ENCODE measurements at places on chromosomes 1 and 21.

- DNase-seq, result no peak
- no peaks in the 10 kb centered on the region for H3K27me3 ChIP-seq
- no peaks in the 10 kb centered on the region for H3K36me3 ChIP-seq
- H3K4me1 ChIP-seq, result no peaks in the 10 kb centered on the region
- no peak overlapping the region for H3K4me3 ChIP-seq
These were observed 447.0 kb upstream of the PKN2 start for GRCh38 chr1:88237058-88237457.

DNA sequence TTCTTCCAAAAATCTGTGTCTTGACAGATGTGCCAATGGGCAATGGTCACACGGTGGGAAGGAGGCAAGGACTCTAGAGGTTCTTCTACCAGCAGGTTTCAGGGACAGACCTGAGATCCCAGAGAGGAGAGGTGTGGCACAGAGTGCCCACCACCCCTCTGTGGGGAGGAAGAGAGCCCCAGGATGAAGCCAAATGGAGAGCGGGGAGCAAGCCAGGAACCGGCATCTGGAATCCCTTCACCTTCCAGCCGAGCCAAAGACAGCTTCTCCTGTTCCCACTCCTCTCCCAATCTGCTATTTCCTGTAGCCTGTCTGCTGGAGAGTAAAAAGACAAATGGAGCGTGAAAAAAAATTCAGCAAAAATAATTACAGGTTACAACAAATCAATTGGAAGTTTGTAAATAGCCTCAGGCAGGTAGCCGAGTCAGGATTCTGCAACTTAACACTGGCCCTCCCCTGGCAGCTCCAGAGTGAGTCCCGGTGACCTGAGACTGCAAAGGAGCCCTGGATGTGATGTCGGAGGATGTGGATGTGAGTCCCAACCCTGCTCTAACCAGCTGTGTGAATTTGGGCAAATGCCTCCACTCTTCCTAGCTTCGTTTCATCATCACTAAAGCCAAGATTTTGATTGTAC is 45.4 kb upstream of the LRRN2 start:
- no peak for DNase-seq
- H3K4me1 ChIP-seq, result no peaks in the 10 kb centered on the region
- no peaks in the 10 kb centered on the region for H3K36me3 ChIP-seq
- H3K27me3 ChIP-seq, result peaks cover 38% of the 10 kb centered on the region
- no peak overlapping the region for H3K27ac ChIP-seq
- no peak overlapping the region for H3K4me3 ChIP-seq

DNA sequence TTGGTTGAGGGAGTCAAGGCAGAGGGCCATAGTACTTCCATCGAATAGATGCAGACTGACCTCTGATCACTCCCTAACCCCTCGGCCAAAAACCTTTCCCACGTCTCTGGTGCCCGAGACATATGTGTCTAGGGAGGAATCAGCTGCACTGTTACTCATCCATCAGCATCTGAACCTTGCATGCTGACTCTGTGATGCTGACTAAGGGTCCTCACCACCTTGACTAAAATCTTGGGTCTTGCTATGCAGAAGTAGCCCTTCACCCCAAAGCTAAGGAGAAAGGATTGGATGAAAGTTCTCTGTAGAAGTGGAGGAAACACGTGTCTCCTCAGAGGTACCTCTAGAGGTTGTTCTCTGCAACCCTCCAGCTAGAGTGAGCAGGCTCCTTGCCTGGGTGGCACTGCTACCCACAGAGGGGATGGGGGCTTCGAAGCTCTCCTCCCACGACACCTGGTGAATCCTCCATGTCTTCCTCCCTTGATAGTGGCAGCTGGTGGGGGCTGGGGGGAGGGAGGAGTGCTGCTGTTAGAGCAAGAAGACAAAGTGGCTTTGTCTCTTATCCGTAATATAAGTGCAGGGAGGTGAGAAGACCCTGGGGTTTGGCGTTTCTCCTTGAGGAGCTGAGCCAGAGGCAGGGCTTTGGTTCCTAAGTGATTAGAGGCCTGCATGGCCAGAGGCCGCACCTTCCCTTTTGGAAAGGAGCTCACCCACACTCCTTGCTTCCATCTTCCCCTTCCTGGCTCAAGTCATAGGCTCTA is 45.1 kb downstream of the ATP2B4 start:
- DNase-seq, result no peak
- H3K36me3 ChIP-seq, result peaks cover 36% of the 10 kb centered on the region
- H3K27me3 ChIP-seq, result no peaks in the 10 kb centered on the region
- H3K4me3 ChIP-seq, result no peak overlapping the region
- H3K4me1 ChIP-seq, result peaks cover 61% of the 10 kb centered on the region

GRCh38 chr1:40404670-40405462 is 31.3 kb downstream of the SMAP2 start:
- H3K27ac ChIP-seq, result peak overlapping the region; percentile 46
- H3K27me3 ChIP-seq, result no peaks in the 10 kb centered on the region
- peak; percentile 64 for DNase-seq
- H3K4me3 ChIP-seq, result no peak overlapping the region

GRCh38 chr21:27647921-27648320 is 681.0 kb upstream of the ADAMTS5 start:
- H3K4me1 ChIP-seq, result no peaks in the 10 kb centered on the region
- H3K27me3 ChIP-seq, result no peaks in the 10 kb centered on the region
- H3K27ac ChIP-seq, result no peak overlapping the region

- peaks cover 79% of the 10 kb centered on the region for H3K4me1 ChIP-seq
- no peak overlapping the region for H3K27ac ChIP-seq
- no peak for DNase-seq
- no peaks in the 10 kb centered on the region for H3K27me3 ChIP-seq
- H3K36me3 ChIP-seq, result peaks cover 38% of the 10 kb centered on the region
These were observed 96.0 kb upstream of the BMP8A start for GRCh38 chr1:39395357-39395831.

DNA sequence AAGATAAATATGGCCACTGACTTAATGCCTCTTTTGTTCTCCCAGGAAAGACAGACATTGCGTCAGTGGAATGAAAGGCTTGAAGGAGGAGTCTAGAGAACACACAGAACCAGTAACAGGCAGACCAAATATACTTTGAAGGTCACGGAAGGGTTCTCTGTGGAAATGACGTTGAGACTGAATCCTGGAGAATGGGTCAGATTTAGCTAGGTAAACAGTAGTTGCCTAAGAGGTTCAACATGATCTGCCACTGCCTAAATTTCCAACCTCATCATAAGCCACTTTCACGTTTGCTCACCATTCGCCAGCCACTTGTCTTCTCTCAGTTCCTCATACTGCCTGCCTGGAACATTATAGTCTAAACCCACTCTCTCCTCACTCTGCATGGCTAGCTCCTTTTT is 20.5 kb downstream of the PLA2G4A start:
- no peak overlapping the region for H3K27ac ChIP-seq
- no peak overlapping the region for H3K4me3 ChIP-seq
- no peaks in the 10 kb centered on the region for H3K27me3 ChIP-seq
- DNase-seq, result no peak

GRCh38 chr1:40199126-40199525 is 37.9 kb downstream of the RLF start:
- peaks cover 24% of the 10 kb centered on the region for H3K36me3 ChIP-seq
- no peaks in the 10 kb centered on the region for H3K4me1 ChIP-seq
- DNase-seq, result no peak
- no peak overlapping the region for H3K27ac ChIP-seq

DNA sequence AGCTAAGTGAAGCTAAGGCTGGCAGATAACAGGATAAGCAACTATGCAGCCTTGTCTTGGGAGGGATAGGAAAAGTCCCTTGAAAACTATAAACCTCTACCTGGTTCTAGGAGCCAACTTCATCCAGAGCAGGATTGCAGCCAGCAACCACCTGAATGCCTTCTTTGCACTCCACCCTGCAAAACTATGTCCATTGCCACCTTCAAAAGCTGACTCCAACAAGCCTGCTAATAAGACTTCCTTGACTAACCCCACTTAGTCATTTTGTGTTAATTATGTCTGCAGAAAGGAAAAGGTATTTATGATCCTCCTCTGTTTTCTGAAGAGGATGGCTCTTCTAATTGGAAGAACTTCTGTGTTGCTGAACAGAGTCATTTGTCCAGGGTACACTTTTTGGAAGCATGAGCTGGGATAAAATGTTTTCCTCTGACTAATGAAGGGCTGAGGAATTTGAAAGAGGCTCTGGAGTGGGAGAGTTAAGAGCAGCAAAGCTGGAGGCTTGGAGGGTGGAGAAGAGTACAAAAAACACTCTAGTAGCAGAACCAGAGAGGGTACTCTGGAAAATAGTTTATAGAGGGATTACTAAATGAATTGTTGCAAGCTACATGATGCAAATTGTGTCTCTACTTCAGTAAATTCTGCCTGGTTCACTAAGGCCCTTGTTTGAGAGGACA is 9.6 kb upstream of the RIMKLA start:
- H3K4me1 ChIP-seq, result no peaks in the 10 kb centered on the region
- H3K27ac ChIP-seq, result no peak overlapping the region
- no peak for DNase-seq

DNA sequence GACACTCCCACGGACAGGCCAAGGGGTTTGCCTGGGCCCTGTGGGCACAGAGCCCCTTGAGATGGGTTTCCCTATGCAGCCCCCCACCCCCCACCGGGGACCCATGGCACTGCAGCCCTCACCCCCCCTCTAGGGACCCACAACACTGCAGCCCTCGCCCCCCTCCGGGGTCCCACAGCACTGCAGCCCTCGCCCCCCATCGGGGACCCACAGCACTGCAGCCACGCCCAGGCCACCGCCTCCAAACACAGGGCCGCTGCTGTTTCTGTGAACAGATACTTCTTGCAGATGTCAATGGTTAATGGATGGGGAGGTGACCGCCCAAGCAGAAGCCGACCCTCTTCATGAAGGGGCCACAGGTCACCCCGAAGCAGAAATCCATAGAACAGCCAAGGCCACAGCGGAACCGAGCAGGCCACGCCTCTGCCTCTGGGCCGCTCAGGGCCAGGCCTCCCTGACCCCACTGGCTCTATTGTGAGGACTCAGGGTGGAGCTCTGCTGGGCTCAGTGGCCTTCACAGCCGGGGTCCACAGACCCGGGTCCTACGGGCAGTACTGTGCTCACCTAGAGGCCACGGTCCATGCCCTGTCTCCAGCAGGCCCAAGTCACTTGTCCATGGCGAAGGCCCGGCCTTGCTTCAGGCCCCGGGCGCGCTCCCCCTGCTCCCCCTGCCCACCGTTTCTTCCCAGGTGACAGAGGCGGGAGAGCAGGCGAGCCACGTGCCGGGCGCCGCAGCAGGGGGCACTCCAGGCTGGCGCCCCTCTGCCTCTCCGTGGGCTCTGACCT is 4.1 kb upstream of the POFUT2 start:
- H3K4me3 ChIP-seq, result no peak overlapping the region
- peaks cover 27% of the 10 kb centered on the region for H3K27me3 ChIP-seq
- H3K4me1 ChIP-seq, result peaks cover 19% of the 10 kb centered on the region
- H3K27ac ChIP-seq, result no peak overlapping the region
- no peak for DNase-seq

DNA sequence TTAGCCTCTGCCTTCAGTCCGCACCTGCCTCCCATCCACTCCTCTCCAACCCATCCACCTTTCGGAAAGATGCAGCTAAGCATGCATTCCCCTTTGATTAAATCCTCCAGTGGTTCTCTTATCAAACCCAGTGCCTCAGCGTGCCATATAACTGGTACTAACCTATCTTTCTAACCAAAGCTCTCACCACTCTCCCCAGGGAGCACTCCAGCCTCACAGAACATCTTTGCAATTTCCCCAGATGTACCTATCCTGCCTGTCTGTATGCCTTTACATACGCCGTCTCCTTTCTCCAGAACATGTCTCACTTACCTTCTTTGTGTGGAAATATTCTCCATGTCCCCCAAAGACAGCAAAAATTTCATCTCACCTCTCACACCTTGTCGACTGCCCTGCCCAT is 80.0 kb downstream of the SLC25A24 start:
- H3K27ac ChIP-seq, result peak overlapping the region; percentile 24
- peaks cover 30% of the 10 kb centered on the region for H3K27me3 ChIP-seq
- no peak overlapping the region for H3K4me3 ChIP-seq
- no peak for DNase-seq
- no peaks in the 10 kb centered on the region for H3K36me3 ChIP-seq

GRCh38 chr1:119010201-119010600 is 22.1 kb upstream of the TBX15 start:
- peaks cover 7% of the 10 kb centered on the region for H3K4me1 ChIP-seq
- no peak overlapping the region for H3K27ac ChIP-seq
- H3K36me3 ChIP-seq, result peaks cover 7% of the 10 kb centered on the region
- peaks cover 41% of the 10 kb centered on the region for H3K27me3 ChIP-seq
- no peak overlapping the region for H3K4me3 ChIP-seq

GRCh38 chr1:46525253-46525983 is 26.0 kb downstream of the KNCN start:
- no peak overlapping the region for H3K27ac ChIP-seq
- no peaks in the 10 kb centered on the region for H3K36me3 ChIP-seq
- DNase-seq, result no peak
- peaks cover 28% of the 10 kb centered on the region for H3K4me1 ChIP-seq
- peaks cover 72% of the 10 kb centered on the region for H3K27me3 ChIP-seq
- no peak overlapping the region for H3K4me3 ChIP-seq

DNA sequence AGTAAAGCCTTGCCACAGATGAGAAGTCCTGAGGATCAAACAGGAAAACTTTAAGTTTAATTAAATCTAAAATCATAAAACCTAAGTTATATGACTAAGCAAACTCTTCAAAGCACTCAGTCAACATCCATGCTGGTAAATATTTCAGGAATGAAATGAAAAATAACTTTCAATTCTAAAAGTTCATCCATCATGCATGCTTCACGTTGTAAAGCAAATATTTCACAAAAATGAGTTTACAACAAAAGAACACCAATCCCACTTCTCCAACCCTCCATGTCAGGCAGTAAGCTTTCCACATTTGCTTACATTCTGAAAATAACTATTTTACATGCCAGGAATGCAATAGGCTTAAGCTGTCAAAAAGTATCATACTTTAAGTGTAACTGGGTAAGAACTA is 16.8 kb downstream of the APP start:
- H3K27ac ChIP-seq, result no peak overlapping the region
- no peaks in the 10 kb centered on the region for H3K27me3 ChIP-seq
- no peaks in the 10 kb centered on the region for H3K36me3 ChIP-seq

- no peaks in the 10 kb centered on the region for H3K27me3 ChIP-seq
- no peak overlapping the region for H3K27ac ChIP-seq
- no peak for DNase-seq
These were observed 13.8 kb upstream of the SEC16B start for GRCh38 chr1:177983482-177984135.

- peaks cover 46% of the 10 kb centered on the region for H3K27me3 ChIP-seq
- no peaks in the 10 kb centered on the region for H3K36me3 ChIP-seq
- H3K27ac ChIP-seq, result no peak overlapping the region
- no peak for DNase-seq
- H3K4me1 ChIP-seq, result peaks cover 24% of the 10 kb centered on the region
- H3K4me3 ChIP-seq, result no peak overlapping the region
These were observed 7.1 kb upstream of the IER5 start for GRCh38 chr1:181081395-181081794.

GRCh38 chr1:56811331-56811730 is 7.9 kb downstream of the FYB2 start:
- no peak overlapping the region for H3K4me3 ChIP-seq
- DNase-seq, result no peak
- no peaks in the 10 kb centered on the region for H3K36me3 ChIP-seq
- no peaks in the 10 kb centered on the region for H3K4me1 ChIP-seq

- no peak for DNase-seq
- no peaks in the 10 kb centered on the region for H3K27me3 ChIP-seq
- H3K4me3 ChIP-seq, result no peak overlapping the region
- H3K4me1 ChIP-seq, result peaks cover 9% of the 10 kb centered on the region
These were observed 25.0 kb downstream of the PRMT2 start for GRCh38 chr21:46660505-46660904.
